ENCODE measurements at places on chromosomes 6 and 20. TPM values are rescaled to one million over a fixed set of nuclear protein-coding genes. Genes with fewer than 3 reads are reported as not detected.

DNA sequence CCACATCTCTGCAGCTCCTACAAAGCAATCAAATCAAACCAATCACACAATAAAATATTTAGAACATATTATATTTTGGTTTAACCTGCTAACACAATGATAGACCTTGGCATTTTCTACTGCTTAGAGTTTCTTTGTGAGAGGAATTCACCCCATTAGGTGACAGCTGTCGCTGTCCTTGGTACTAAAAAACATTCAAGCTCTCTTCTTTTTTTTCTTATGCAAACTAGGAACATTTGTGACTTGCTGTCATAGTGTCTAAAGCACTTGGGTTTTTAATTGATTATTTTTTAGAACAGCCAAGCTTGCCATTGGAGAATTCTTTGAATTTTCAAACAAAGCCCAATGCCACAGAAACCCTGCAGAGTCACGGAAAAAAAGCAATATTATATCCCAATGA lies 46.4 kb downstream of the CNR1 start:
- no peaks in the 10 kb centered on the region for H3K4me1 ChIP-seq
- H3K36me3 ChIP-seq, result no peaks in the 10 kb centered on the region
- H3K27me3 ChIP-seq, result no peaks in the 10 kb centered on the region
- no peak overlapping the region for H3K4me3 ChIP-seq

STX11 gene
- total RNA-seq, result 9.1 TPM

PLCB1 gene
- total RNA-seq, result 7.9 TPM

DNA sequence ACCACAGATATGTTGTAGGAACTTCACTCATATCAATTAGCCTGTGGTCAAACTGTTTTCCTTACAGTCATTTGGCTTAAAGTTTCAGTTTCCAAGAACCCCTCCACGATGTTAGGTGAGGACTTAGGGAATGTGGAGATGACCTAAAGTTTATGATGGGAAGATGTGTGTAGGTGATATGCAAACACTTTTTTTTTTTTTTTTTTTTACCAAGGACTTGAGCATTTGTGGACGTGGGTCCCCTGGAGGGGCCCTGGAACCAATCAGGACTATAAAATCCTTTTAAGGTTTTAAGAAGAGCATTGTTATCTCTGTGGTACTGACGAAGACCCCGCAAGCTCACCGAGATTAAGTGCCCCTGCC lies 478 bp upstream of the MTHFD1L start:
- DNase-seq, result no peak
- H3K27me3 ChIP-seq, result no peaks in the 10 kb centered on the region
- H3K4me1 ChIP-seq, result peaks cover 5% of the 10 kb centered on the region

GRCh38 chr20:24670341-24670872 lies 201.0 kb downstream of the SYNDIG1 start:
- H3K4me3 ChIP-seq, result no peak overlapping the region
- no peak for DNase-seq
- no peaks in the 10 kb centered on the region for H3K4me1 ChIP-seq

CALHM5 gene
- 1.8 TPM for total RNA-seq

DNA sequence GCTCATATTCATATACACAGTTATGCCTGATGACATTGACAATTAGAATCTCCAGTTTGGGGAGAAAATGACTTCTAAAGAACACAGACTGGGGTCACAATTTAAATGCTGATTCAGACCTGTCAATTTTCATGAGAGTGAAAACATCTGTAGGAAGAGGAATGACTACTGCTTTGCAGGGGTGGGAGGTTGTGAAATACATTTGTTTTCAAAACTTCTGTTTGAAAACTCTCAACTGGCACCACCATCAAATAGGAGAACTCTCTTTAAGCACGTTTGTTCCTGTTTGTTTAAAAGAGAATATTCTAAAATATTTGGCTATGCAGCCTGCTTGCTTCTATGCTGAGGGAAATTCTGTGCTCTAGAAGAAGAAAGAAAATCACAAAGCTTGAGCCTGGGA lies 50.8 kb upstream of the ADGRF5 start:
- no peaks in the 10 kb centered on the region for H3K36me3 ChIP-seq
- no peaks in the 10 kb centered on the region for H3K27me3 ChIP-seq
- no peak for DNase-seq

All from heart right ventricle (tissue), 16 donors.